ENCODE measurements at places on chromosomes 7 and 10.
A peak's percentile ranks its signal among the peaks of the same experiment; 100 is the strongest.

- no peak for DNase-seq
Observed at GRCh38 chr10:102641402-102641801, 2.9 kb upstream of the TRIM8 start.

DNA sequence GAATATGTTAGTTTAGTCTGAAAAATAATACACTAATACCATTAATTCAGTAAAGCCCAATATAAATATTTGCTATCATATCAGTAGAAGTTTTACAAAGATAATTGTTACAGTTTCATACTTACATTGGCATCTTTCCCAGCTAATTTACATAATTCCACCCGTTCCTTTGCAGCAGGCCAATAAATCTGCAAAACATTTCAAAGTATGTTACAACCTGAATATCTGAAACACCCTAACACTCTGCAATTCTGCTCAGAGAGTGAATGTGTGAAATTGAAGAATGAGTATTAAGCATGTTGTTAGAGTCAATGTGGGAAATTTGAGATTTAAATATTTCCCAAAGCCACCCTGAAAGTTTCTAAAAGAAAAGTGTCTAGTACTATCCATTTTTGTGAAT is 105.5 kb downstream of the SEMA3D start:
- DNase-seq, result no peak

DNA sequence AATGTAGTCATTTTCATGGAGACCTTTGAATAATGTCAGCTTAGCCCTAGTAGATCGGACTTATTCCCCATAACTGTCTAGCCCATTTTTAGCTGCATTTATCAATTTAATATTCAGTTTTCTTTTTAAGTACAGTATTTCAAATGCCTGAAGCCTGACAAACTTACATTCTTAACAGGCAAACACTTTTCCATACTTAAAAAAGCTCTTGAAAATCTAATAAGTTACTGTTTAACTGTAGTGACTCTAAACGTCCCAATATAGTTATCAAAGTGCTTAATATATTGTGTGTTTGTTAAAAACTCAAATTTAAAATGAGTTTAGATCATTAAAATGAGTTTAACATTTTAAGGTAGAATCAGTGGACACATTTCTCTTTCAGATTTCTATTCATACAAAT is 44.9 kb downstream of the PON1 start:
- DNase-seq, result no peak

DNA sequence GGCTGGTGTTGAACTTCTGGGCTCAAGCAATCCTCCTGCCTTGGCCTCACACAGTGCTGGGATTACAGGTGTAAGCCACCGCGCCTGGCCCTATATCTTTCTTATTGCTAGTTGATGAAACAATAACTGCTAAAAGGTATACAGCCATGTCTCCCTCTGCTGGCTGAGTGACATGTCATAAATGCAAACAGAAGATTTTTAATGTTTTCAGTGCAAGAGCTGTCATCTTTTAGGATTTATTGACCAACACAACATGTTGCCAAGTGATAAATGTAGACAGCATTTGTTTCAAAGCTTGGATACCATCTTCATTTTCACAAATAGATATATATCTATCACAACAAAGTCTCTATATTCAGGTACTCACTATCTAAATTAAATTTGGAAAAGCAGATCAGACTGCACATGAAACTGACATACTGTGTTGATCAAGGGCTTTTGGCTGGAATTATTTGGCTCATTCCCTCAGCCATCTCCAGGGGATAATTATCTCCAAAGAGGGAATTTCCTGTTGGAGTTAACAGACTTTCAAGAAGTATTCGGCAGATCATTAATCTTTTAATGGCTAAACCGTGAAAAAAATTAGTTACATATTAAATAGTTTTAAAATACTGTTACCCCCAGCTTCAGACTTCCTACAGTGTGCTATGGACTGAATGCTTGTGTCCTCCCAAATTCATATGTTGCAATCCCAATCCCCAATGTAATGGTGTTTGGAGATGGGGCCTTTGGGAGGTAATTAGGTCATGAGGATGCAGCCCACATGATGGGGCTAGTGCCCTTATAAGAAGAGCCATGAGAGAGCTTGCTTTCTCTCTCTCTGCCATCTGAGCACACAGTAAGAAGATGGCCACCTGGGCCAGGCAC is 41.3 kb upstream of the SRPK2 start:
- peak; percentile 94 for DNase-seq

DNA sequence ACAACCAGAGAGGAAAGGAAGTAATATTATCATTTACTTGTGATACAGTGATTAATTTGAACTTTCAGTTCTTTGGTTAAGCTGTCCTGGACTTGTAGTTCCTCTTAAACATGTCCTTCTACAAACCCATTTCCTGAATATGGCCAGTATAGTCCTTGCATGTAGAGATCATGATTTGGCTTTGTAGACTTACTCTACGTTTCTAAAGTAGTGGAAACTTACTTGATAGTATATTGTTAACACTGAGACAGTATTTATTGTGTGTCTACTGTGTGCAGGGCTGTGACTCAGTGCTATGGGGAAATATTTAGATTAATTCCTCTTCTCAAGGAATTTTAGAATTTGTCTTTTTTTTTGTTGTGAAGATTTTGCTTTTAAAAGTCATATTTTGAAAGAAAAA is 109.5 kb downstream of the NRF1 start:
- no peak for DNase-seq

DNA sequence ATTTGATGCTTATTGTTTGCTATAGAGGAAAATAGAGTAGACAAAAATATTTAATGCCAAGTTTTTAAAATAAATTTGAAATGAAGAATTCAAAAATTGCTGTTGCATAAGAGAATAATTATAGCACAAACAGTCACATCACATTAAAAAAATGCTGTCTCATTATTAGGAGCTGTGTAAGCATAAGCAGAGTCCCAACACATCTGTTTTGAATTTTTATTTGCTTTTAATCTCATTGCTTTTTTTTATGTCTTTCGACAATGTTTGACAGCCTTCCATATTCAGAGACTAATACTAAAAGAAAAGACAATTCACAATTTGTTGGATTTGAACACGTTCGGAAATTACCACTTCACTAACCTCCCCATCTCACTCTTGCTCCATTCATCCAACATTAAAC is 143.5 kb downstream of the TFPI2 start:
- DNase-seq, result no peak
